CD8-positive, alpha-beta T cell (primary cell): ENCODE measurements at places on chromosomes 2 and 18. TPM values are rescaled to one million over a fixed set of nuclear protein-coding genes. Genes with fewer than 3 reads are reported as not detected.
A peak's percentile ranks its signal among the peaks of the same experiment; 100 is the strongest.

DNA sequence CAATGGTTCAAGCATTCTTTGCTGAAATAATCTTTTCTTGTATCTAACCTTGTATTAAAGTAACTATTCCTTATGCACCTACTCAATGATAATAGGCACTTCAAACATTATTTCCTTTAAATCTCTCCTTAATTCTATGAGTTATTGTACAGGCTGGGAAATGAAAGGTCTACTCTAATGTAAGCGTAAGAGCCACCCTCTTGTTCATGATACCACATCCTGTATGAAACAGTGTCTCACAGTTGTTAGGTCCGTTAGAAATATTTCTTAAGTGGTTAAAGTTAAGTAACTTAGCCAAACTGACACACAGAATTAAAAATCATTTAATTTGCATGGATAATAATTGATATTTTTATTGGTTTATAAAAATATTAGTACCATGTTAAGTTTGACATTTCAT is 162.5 kb upstream of the RPRM start:
- DNase-seq = no peak

GRCh38 chr2:120312860-120313694 is 32.9 kb upstream of the INHBB start:
- DNase-seq = peak; percentile 78

GRCh38 chr18:29123706-29124530 is 947.0 kb upstream of the CDH2 start:
- DNase-seq = no peak

DNA sequence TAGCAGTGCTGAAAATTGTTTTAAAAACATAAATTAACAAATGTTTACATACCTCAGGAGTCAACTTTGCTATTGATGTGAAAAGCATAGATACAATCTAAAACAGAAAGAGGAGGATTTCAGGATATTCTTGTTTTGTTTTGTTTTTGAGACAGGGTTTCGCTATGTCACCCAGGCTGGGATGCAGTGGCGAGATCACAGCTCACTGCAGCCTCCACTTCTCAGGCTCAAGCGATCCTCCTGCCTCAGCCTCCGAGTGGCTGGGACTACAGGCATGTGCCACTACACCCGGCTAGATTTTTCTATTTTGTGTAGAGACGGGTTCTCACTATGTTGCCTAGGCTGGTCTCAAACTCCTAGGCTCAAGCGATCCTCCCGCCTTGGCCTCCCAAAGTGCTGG is 60.6 kb downstream of the C2orf74 start:
- DNase-seq = no peak

The MC2R gene
- total RNA-seq = not detected

DNA sequence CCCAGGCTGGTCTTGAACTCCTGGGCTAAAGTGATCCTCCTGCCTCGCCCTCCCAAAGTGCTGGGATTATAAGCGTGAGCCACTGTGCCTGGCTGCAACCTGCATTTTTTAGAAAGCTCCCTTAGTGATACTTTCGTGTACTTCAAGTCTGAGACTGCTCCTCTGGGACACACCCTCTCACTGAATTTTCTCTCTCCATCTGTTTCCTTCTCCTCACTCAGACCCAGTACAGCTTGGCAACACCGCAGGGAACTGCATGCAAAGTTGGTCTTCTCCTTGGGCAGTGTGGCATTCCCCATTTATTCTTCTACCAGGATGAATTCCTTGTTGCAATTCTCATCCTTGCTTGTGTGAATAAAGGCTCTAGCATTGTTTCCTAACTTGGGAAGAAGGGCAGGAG is 175.9 kb downstream of the LPIN1 start:
- DNase-seq = no peak

The MALL gene
- total RNA-seq = not detected

- no peak for DNase-seq
Measured at GRCh38 chr18:9001209-9001608, 101.3 kb upstream of the NDUFV2 start.

GRCh38 chr2:28048341-28048740 is 157.8 kb downstream of the BABAM2 start:
- DNase-seq = no peak

DNA sequence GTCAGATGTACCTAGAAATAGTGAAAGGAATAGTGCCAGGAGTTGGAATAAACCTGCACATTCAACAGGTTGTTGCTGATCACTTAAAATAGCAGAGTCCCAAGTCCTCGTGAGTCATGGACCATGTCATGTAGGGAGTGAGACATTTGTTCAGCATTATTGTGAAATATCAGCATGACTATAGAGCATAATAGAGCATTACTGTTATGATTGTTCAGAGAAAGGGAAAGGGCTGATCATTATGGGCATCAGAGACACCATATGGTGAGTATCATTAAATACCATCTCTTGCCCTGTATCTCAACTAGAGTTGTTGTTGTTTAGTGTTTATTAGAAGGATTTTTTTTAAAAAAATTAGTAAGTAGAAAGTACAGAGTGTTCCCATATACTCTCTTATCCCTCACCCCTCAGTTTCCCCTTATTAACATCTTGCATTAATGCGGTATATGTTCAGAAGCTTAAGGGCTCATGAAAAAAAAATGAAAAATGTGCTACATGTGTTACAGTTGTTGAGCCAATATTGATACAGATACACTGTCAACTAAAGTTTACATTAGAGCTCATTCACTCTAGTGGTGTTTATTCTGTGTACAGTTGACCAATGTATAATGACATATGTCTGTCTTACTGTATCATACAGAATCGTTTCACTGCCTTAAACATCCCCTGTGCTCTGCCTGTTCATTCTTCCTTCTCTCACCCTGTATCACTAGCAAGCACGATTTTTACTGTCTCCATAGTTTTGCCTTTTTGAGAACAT is 5.7 kb downstream of the ELAC1 start:
- no peak for DNase-seq
